ENCODE measurements at places on chromosomes 13 and 19. TPM values are rescaled to one million over a fixed set of nuclear protein-coding genes. Genes with fewer than 3 reads are reported as not detected.
A peak's percentile ranks its signal among the peaks of the same experiment; 100 is the strongest.

DNA sequence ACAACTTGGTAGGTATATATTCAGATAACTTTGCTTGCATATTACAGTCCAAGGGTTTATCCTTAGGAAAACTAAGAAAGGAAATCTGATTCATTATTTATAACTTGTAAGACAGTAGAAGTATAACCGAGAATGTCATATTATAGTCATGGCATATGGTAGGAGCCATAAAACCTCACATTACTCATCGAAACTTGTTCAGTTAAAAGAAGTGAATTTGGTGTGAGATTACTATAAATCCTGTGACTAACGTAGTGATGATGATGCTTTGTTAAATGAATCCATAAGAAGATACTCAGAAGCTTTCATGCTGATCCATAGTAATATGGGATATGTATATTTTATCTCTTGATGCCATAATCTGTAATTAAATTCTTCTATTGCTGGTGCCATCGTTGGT is 57.3 kb downstream of the MTUS2 start:
- no peak overlapping the region for H3K4me3 ChIP-seq
- H3K27me3 ChIP-seq, result no peaks in the 10 kb centered on the region
- no peak for DNase-seq
- H3K27ac ChIP-seq, result no peak overlapping the region
- H3K4me1 ChIP-seq, result no peaks in the 10 kb centered on the region

PDX1 gene
- total RNA-seq, result not detected

DNA sequence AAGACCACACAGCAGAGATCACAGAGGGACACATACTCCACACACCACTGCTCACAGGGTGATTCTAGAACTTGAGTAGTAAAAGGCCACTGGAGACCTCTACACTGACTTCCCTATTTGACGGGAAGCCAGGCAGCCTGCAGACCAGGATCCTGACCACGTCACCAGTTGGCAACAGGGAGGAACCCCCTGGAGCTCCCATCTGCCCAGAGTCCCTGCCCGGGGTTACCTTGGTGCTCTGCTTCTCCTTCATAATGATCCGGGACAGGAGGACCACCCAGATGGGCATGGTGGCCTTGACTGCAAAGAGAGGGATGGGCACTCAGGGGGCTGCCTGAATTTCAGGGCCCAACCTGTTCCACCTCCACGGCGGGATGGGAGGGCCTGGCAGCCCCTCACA is 932 bp downstream of the SLC35E1 start:
- H3K4me1 ChIP-seq, result peaks cover 47% of the 10 kb centered on the region
- H3K36me3 ChIP-seq, result peaks cover 40% of the 10 kb centered on the region
- peak overlapping the region; percentile 93 for H3K27ac ChIP-seq
- DNase-seq, result no peak

DNA sequence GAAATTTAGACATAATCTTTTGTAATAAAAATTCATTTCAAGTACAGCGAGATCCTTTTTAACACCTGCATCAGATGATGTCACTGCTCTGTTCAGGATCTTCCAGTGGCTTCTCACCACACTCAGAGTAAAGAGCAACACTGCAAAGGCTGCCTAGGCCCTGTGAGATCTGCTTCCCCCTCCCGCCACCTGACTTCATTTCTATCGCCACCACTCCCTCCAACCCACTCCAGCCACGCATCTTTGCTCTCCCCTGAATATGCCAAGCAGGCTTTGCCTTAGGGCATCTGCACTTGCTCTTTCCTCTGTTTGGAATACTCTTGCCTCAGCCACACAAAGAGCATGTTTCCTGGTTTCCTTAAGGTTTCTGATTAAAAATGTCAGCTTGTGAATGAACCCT is 58.3 kb downstream of the MBNL2 start:
- no peak overlapping the region for H3K4me3 ChIP-seq
- H3K36me3 ChIP-seq, result peaks cover 19% of the 10 kb centered on the region

PPP1R12C gene
- total RNA-seq, result 228 TPM

ELSPBP1 gene
- not detected for total RNA-seq

- H3K4me3 ChIP-seq, result peak overlapping the region; percentile 43
- peak overlapping the region; percentile 91 for H3K27ac ChIP-seq
- H3K4me1 ChIP-seq, result peaks cover 45% of the 10 kb centered on the region
- no peaks in the 10 kb centered on the region for H3K36me3 ChIP-seq
- no peaks in the 10 kb centered on the region for H3K27me3 ChIP-seq
- peak; percentile 67 for DNase-seq
These were observed 31.2 kb upstream of the KLF2 start for GRCh38 chr19:16293118-16294091.

Measured in left ventricle myocardium inferior (tissue), 1 donor.